Right lung (tissue), 10 donors: ENCODE measurements at places on chromosomes 13 and 19. TPM values are rescaled to one million over a fixed set of nuclear protein-coding genes. Genes with fewer than 3 reads are reported as not detected.

- no peak for DNase-seq
Measured at GRCh38 chr13:72534951-72535640, 192.3 kb downstream of the MZT1 start.

- no peak for DNase-seq
Measured at GRCh38 chr13:22748866-22749577, 431.8 kb upstream of the SGCG start.

DNA sequence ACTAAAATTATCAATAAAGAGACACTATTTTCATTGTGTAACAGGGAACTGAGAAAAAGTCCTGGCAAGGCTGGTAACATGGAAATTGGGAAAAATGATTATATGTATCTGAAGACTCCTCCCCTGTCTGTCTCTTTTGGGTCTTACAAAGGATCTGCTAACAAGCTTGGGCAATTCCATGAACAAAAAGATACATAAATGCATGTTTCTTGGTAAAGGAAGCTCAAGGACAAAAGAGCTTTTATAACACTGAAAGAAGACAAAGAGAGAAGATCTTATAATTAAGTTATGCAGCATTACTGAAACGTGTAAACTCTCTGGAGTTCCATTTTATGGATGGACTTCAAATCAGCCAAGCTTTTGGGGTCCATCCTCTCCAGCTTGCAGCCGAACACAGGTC, 29.2 kb downstream of the EFNB2 start:
- DNase-seq = no peak

The RGS9BP gene
- 0.07 TPM for polyA plus RNA-seq

DNA sequence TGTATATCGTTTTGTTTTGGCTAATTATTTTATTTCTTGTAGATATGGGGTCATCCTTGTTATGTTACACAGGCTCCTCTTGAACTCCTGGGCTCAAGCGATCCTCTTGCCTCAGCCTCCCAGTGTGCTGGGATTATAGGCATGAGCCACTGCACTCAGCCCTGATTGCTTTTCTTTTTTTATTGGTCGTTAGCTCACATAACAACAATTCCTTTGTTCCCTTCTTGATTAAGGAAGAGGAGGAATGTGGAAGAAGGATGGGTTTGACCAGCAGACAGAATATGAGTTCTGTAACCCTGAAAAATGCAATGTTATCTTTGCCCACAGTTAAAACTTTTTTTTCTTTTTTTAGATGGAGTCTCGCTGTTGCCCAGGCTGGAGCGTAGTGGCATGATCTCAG, 11.4 kb downstream of the BRME1 start:
- DNase-seq = no peak

- no peak for DNase-seq
Measured at GRCh38 chr13:40502236-40502635, 164.2 kb downstream of the FOXO1 start.

- DNase-seq = no peak
Measured at GRCh38 chr13:33152389-33152788, 133.2 kb downstream of the STARD13 start.

GRCh38 chr13:65892859-65893258, 1337.3 kb downstream of the PCDH9 start:
- no peak for DNase-seq

The ZNF320 gene
- polyA plus RNA-seq = 29.9 TPM

DNA sequence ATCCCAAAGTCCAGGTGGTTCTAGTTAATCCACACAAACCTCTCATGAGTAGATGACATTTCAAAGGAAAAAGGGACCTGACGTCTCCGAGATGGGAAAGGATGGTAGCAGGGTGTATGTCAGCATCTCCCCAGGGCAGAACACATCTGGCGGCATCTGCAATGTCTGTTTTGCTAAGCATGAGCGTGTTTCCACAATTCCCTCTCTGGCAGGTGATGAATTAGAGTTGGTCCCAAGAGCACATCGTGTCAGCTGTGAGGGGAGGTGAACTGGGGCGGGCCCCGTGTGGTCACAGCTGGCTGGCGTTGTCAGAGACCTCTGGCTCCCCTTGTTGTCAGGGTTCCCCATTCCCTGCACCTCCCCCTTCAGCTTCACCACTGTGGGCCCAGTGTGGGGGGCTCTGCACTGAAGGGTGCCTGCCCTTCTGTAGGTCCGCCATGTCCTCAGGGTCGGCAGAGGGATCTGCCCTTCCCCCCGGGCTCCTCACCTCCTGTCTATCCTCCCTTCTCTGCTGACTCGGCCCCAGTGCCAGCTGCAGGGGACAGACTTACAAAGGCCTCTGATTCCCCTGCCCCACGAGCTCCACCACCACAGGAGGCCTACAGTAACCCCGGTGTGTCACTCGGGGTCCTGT, 58.2 kb downstream of the CDADC1 start:
- DNase-seq = no peak

The DHDH gene
- 1.6 TPM for polyA plus RNA-seq

The B3GNT8 gene
- polyA plus RNA-seq = 4.4 TPM

DNA sequence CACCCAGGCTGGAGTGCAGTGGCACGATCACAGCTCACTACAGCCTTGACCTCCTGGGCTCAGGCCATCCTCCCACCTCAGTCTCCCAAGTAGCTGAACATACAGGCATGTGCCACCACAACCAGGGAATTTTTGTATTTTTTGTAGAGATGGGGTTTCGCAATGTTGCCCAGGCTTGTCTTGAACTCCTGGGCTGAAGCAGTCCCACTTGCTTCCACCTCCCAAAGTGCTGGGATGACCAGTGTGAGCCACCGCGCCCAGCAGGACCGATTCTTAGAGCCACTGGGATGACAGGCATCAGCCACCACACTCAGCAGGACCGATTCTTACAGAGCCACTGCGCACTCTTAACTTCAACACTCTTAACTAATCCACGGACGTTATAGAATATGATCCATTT, 54.9 kb upstream of the RANBP3 start:
- DNase-seq = no peak

- DNase-seq = no peak
Measured at GRCh38 chr19:34832581-34833112, 59.6 kb upstream of the ZNF599 start.

GRCh38 chr13:28035146-28035782, 46.8 kb upstream of the URAD start:
- DNase-seq = no peak

GRCh38 chr19:33436360-33437345, 63.1 kb downstream of the CEBPG start:
- no peak for DNase-seq

DNA sequence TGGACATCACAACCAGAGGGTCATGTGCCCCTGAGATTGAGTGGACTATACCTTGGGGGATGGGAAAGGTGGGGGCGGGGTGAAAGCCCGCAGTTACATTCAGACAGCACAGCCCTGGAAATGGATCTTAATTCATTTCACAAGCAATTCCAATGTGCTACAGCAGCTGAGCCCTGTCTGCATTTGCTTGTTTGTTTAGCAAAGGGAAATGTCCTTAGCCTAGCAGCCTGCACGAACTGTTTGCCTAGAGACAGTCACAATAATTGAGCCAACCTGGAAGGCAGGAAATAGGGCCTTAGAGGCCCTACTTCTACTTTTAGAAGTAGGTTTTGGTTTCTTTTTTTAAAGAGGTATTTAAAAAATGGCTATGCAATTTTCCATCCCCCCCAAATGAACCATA, 177.3 kb upstream of the KL start:
- peak; percentile 81 for DNase-seq

- no peak for DNase-seq
Measured at GRCh38 chr13:79385694-79386093, 20.4 kb downstream of the RBM26 start.

DNA sequence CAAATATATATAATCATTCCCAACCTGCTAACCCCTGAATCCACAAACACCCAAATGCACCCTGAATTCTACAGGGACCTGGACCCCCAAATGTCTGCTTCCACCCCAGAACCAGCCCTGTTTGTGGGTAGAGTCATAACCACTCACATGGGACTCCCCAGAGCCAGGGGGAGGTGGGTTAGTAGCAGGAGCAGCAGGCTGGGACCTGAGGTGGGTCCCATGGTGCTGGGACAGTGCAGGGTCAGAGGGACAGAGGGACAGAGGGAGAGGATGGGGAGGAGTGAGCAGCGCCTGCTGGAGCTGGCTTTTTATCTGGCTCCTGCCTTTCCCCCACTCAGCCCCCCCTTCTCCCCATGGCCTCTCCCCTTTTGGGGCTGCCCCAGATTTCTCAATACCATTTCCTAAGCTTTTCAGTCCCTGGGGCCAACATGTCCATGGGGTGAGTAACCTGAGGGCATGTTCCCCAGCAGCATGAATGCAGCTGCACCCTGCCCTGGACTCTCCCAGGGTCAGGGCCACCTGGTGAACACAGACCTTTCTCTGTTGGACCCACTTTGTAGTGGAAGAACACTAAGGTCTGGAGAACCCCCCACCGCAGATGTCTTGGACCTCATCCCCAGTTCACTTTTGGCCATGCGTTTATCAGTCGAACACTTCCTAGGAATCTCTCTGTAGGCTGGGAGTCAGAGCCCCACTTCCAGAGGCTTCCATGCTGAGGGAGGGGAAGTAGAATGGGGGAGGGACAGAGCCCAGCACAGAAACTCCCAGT, at the start of gene C3:
Gene C3, minus strand, starts transcription at position 282 of the 769 bp plus-strand sequence. Its CDS starts 61 bp downstream, at position 221.
- DNase-seq = no peak

DNA sequence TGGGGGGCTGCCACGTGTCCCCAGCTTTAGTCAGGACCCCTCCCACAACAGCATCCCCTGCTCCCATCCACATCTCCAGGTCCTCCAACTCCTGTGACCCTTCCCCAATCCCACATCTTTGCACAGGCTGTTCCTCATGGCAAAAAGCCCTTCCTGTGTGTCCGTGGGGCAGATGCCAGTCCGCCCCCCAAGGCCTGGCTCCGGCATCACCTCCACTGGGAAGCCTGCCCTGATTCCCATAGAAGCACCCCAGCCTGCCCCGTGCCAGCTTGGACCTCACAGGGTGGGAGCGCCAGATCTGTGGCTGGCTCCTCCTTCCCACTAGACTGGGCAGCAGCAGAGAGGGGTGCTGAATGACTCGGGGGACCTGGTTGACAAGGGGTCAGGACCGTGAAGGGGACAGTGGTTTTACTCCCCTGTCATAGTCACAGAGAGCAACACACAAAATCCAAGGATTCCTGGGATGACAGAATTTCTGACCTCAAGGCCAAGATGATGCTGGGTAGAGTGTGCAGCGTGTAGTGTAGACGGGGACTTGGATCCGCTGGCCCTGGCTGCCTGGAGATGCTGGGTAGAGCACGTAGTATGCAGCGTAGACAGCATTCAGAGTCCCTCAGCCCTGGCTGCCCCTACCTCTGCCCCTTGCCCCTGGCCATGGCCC, 13.3 kb downstream of the KLF2 start:
- no peak for DNase-seq

DNA sequence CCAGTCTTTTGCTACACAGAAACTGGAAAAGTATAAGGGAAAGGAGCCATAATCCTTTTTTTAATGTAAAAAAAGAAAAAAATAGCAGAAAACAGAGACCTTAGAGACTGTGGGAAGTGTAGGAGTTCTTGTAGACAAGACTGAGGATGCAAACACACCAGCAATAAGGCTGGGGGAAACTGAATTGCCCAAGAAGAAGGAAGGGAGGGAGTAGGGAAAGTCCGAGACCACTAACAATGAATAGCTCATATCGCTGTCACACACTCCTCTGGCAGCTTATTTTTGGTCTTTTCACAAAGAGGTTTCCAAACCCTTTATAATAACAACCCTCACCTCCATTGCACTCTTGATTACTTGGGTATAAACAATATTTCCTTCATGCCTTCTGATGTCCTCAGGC, 952.0 kb downstream of the SLITRK5 start:
- DNase-seq = peak; percentile 5

The SDHAF1 gene
- polyA plus RNA-seq = 13.0 TPM

DNA sequence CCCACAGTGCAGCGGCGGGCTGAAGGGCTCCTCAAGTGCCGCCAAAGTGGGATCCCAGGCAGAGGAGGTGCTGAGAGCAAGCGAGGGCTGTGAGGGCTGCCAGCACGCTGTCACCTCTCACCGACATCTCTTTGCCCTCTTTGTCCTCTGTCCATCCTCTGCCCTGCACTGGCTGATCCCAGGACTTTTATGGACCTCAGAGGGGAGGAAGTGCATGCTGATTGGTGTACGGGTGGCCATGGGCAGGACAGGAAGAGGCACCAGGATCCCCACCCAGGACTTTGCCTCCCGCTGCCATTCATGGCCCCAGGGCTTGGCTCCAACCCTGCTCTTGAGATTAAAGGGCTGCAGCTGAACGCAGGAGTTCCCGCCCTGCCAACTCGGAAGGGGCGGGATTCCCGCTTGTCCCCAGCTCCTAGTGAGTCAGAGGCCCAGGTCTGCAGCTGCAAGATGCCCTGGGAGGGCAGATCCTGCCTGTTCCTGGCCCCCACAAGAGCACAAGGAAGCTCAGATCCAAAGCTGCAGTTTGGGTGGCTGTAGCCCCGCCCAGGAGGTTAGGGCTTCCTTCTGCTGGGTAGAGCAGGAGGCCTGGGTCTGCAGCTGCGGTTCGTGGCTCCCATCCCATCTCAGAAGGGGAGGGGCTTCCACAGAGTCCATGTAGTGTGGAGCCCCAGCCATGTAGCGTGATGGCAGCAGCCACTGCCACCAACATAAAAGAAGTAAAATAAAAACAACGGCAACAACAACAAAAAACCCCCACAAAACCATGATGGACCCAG, 1716.7 kb downstream of the SLITRK1 start:
- DNase-seq = no peak

DNA sequence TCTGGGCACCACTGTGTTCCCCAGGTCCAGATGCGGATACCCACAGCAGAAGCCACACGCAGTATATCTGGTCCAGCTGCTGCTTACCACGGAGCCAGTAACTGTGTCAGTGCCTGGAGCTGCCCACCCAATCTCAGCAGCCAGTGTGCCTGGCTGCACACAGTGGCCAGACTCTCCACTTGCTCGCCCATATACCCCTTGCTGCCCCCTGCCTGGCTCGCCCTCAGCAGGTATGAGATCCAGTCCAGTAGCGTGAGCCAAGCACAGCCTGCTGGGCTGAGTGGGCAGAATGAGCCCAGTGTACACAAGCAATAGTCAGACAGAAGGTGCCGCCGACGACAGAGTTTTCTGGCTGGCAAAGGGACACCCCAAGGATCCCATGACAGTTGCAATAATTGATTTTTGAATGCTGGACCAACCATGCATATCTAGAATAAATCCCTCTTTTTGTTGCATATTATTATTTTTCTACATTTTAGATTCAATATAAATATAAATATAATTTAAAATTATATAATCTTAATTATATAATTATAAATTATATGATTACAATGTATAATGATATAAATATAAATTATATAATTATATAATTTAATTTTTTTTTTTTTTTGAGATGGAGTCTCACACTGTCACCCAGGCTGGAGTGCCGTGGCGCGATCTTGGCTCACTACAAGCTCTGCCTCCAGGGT, 918.8 kb upstream of the MIR17HG start:
- DNase-seq = no peak

The MATK gene
- 1.1 TPM for polyA plus RNA-seq

- DNase-seq = no peak
Measured at GRCh38 chr13:59680429-59681024, 483.2 kb downstream of the DIAPH3 start.

- no peak for DNase-seq
Measured at GRCh38 chr19:41925208-41926003, 2.8 kb downstream of the ERFL start.

GRCh38 chr13:98910501-98910951, 67.3 kb downstream of the DOCK9 start:
- DNase-seq = no peak
